ENCODE measurements at places on chromosomes 13 and 19. TPM values are rescaled to one million over a fixed set of nuclear protein-coding genes. Genes with fewer than 3 reads are reported as not detected.
A peak's percentile ranks its signal among the peaks of the same experiment; 100 is the strongest.

RANBP3 gene
- 73.9 TPM for total RNA-seq

JAK3 gene
- total RNA-seq, result 105 TPM

CGB2 gene
- not detected for total RNA-seq

GRCh38 chr13:74132152-74132775 is 1.9 kb downstream of the KLF12 start:
- peaks cover 37% of the 10 kb centered on the region for H3K4me1 ChIP-seq
- H3K36me3 ChIP-seq, result no peaks in the 10 kb centered on the region
- H3K4me3 ChIP-seq, result peak overlapping the region; percentile 73
- DNase-seq, result peak; percentile 84

DNA sequence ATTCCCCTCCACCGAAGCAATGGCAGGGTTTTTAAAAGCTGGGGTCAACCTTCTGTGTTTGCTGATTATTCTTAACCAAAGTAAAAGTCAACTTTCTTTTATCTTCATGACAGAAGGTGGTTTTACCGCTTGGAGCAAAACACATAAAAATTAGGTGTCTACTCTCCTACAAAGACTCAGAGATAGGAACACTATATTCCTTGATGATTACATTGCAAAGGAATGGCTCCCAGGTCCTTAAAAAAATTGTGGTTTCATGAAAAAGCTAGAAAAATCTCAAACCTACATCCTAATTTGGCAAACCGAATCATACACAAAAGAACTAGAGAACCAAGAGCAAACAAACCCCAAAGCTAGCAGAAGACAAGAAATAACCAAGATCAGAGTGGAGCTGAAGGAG is 760.4 kb upstream of the PCDH20 start:
- H3K36me3 ChIP-seq, result no peaks in the 10 kb centered on the region
- no peak overlapping the region for H3K4me3 ChIP-seq
- DNase-seq, result no peak
- no peaks in the 10 kb centered on the region for H3K27me3 ChIP-seq

Measured in natural killer cell (primary cell).